Fibroblast of lung (primary cell): ENCODE measurements at places on chromosomes 6 and 20. TPM values are rescaled to one million over a fixed set of nuclear protein-coding genes. Genes with fewer than 3 reads are reported as not detected.

SYNDIG1 gene
- 0.17 and 0.51 TPM in 2 replicates for total RNA-seq

DNA sequence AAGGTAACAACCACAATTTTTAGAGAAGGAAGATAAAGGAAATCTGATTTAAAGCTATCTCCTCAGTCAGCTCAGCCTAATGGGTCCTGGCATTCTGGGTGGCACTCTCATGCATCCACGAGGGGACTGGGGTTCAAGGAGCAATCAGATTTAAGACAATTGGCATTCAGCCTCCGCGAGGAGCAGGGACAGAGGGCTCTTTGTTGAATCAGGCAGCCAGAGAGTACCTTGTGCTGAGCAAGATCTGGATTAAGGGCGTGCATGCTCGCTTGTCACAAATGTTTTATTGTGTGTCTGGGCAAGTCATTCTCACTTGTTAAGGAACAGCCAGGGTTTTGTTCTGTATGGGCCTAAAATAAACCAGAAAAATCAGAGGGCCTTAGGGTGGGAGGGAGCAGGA lies 475.3 kb upstream of the NRSN1 start:
- no peak for DNase-seq
- H3K4me3 ChIP-seq: no peak overlapping the region

GRCh38 chr6:132483779-132484679 lies 28.9 kb downstream of the STX7 start:
- H3K27me3 ChIP-seq: no peaks in the 10 kb centered on the region
- peak; percentile 82 for DNase-seq
- H3K36me3 ChIP-seq: no peaks in the 10 kb centered on the region
- H3K27ac ChIP-seq: no peak overlapping the region
- H3K4me3 ChIP-seq: no peak overlapping the region

- DNase-seq: peak; percentile 40
- H3K4me3 ChIP-seq: peak overlapping the region; percentile 86
- H3K27me3 ChIP-seq: no peaks in the 10 kb centered on the region
- H3K4me1 ChIP-seq: peaks cover 2% of the 10 kb centered on the region
- H3K36me3 ChIP-seq: no peaks in the 10 kb centered on the region
These were observed 725 bp downstream of the OSER1 start for GRCh38 chr20:44209686-44210405.
